ENCODE measurements at places on chromosomes 3 and 15. TPM values are rescaled to one million over a fixed set of nuclear protein-coding genes. Genes with fewer than 3 reads are reported as not detected.

DNA sequence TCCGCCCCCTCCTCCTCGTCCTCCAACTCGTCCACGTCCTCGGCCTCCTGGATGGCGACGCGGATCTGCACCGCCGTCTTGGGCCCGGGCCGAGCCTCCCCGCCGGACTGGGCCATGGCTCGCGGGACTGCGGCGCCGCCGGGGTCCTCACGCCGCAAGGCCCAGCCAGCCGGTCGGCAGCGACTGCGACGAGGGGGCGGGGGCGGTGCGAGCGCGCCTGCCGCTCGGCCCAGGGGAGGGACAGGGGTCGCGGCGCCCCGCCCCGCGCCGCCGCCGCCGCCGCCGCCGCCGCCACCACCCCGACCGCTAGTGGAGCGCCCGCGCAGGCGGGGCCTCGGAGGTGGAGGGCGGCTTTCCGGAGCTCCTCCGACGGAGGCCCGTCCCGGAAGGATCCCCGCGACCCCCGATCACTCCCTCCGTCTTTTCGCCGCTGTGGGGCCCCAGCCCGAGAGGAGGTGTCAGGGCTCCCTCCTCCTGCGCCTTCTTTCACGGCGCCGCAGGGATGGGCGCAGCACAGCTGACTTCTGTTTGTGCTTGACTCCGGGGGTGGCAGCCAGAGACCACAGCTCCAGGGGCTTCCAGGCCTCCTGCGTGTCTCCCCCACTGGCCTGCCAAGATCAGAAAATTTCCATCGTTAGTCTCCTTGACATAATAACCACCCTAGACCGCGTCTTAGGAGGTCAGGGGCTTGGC, at the start of gene LARP6:
Gene LARP6 (minus strand): TSS at position 185 of the 693 bp plus-strand sequence. CDS start 69 bp downstream, at position 116.
- peaks cover 44% of the 10 kb centered on the region for H3K27me3 ChIP-seq
- no peaks in the 10 kb centered on the region for H3K36me3 ChIP-seq
- peak within 1 kb of the TSS; percentile 56 for H3K27ac ChIP-seq

GRCh38 chr3:174767406-174767805, 91.7 kb upstream of the NAALADL2 start:
- DNase-seq = no peak
- H3K27ac ChIP-seq = no peak overlapping the region
- H3K27me3 ChIP-seq = no peaks in the 10 kb centered on the region
- no peaks in the 10 kb centered on the region for H3K36me3 ChIP-seq
- H3K4me3 ChIP-seq = no peak overlapping the region
- no peaks in the 10 kb centered on the region for H3K4me1 ChIP-seq

DNA sequence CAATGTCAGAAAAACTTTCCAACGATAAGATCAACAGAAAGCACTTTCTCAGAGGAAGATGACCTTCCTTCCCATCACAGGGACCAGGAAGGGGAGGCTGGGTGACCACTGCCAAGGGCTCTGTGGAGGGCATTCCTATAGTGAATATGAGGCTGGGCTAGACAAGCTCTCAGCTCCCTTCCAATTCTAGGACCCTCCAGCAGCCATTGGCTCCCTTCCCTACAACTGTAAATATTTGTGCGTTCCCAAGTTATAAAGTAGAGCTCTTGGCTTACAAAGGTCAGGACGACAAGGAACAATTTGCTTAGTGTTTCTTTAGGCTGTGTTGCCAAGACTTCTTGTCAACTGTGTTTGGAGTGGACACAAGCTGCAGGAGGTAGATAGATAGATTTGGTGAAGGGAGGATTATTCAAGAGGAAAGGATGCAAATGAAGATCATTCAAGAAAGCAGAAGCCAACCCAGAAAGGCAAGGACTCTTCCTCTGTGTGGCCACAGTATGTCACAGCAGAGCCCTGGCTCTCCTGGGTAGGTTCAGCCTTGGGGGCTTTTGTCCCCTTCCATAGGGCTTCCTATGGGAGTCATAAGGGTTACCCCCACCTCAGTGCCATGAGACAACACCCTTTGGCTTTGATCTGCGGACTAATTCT, 223.6 kb upstream of the TLE3 start:
- peaks cover 53% of the 10 kb centered on the region for H3K4me1 ChIP-seq
- no peak overlapping the region for H3K27ac ChIP-seq
- no peak for DNase-seq

DNA sequence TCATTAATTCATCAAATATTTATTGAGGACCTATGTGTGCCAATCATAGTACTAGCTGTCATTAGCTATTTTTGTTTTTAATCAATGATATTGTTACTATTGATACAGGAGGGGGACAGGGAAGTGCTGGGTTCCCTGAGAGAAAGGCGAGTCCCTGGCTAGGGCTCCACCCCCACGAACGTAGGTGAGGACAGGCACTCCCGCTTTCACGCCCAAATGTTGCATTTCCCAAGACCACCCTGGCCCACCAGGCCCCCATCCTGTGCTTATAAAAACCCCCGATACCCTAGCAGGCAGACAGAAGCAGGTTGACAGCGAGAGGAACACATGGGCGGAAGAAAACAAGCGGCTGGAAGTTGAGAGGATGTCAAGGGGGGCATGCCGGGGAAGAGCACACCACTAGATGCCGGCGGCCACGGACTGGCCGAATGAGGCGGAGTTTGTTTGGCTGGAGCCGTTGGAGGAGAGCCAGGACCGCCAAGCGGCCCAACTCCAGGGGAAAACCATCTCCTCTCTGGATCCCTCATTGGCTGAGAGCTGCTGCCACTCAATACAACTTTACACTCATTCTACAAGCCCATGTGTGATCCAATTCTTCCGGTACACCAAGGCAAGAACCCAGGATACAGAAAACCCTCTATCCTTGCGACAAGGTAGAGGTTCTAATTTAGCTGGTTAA, 798.7 kb upstream of the SEMA6D start:
- DNase-seq = no peak
- H3K4me3 ChIP-seq = no peak overlapping the region
- no peaks in the 10 kb centered on the region for H3K4me1 ChIP-seq
- no peak overlapping the region for H3K27ac ChIP-seq
- H3K36me3 ChIP-seq = no peaks in the 10 kb centered on the region

GRCh38 chr15:75042730-75043508, 19.5 kb downstream of the PPCDC start:
- H3K4me3 ChIP-seq = no peak overlapping the region
- H3K27ac ChIP-seq = peak overlapping the region; percentile 92
- H3K27me3 ChIP-seq = no peaks in the 10 kb centered on the region
- peaks cover 4% of the 10 kb centered on the region for H3K36me3 ChIP-seq
- peaks cover 85% of the 10 kb centered on the region for H3K4me1 ChIP-seq

GRCh38 chr3:126135406-126136076, 44.8 kb downstream of the ALDH1L1 start:
- H3K4me1 ChIP-seq = no peaks in the 10 kb centered on the region
- DNase-seq = peak; percentile 75
- no peak overlapping the region for H3K27ac ChIP-seq
- H3K4me3 ChIP-seq = no peak overlapping the region
- peaks cover 36% of the 10 kb centered on the region for H3K27me3 ChIP-seq
- H3K36me3 ChIP-seq = no peaks in the 10 kb centered on the region

Gene WDR49
- 1.1 TPM for total RNA-seq
